ENCODE measurements at places on chromosomes 11 and 22. TPM values are rescaled to one million over a fixed set of nuclear protein-coding genes. Genes with fewer than 3 reads are reported as not detected.

DNA sequence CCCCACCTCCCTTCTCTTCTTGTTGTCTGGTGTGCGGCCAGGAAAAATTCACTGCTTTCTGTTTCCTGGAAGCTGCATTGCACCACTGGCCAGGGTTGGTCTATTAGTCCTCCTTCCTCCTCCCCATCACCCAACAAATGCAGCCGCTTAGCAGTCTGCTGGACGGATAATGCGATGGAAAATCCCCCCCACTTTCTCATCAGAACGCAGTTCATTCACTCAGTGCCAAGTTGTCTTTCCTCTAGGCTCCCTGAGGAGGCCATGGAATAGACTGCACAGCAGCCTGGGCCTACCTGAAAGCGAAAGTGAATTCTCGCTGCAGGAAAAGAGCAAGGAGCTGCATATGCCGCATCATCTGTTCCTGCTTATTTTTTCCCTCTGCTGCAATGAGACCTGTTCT is 513.6 kb downstream of the METTL15 start:
- no peak overlapping the region for H3K4me3 ChIP-seq
- no peak for DNase-seq
- no peak overlapping the region for H3K27ac ChIP-seq
- H3K27me3 ChIP-seq, result no peaks in the 10 kb centered on the region
- no peaks in the 10 kb centered on the region for H3K4me1 ChIP-seq

Gene RASL10A
- 0.30 TPM for total RNA-seq

Gene TMEM151A
- 0.11 TPM for total RNA-seq

- no peak for DNase-seq
- peaks cover 6% of the 10 kb centered on the region for H3K4me1 ChIP-seq
- H3K27ac ChIP-seq, result no peak overlapping the region
Observed at GRCh38 chr11:111299101-111300026, 1.0 kb downstream of the POU2AF3 start.

Gene CSF2RB
- 1.5 TPM for total RNA-seq

GRCh38 chr11:117194267-117194666 is 4.9 kb upstream of the TAGLN start:
- H3K27ac ChIP-seq, result no peak overlapping the region
- peaks cover 2% of the 10 kb centered on the region for H3K4me1 ChIP-seq
- no peak for DNase-seq
- H3K4me3 ChIP-seq, result no peak overlapping the region

Gene PIWIL4
- total RNA-seq, result 1.3 TPM

GRCh38 chr11:78061921-78062311 is 1.7 kb upstream of the THRSP start:
- H3K27ac ChIP-seq, result no peak overlapping the region
- no peaks in the 10 kb centered on the region for H3K4me1 ChIP-seq
- no peaks in the 10 kb centered on the region for H3K36me3 ChIP-seq

Gene SCGB1D2
- total RNA-seq, result not detected

Gene GRIA4
- not detected for total RNA-seq

- no peaks in the 10 kb centered on the region for H3K4me1 ChIP-seq
- H3K27ac ChIP-seq, result no peak overlapping the region
Observed at GRCh38 chr11:75014129-75014528, 25.4 kb downstream of the NEU3 start.

Gene CACNA1I
- 29.2 TPM for total RNA-seq

DNA sequence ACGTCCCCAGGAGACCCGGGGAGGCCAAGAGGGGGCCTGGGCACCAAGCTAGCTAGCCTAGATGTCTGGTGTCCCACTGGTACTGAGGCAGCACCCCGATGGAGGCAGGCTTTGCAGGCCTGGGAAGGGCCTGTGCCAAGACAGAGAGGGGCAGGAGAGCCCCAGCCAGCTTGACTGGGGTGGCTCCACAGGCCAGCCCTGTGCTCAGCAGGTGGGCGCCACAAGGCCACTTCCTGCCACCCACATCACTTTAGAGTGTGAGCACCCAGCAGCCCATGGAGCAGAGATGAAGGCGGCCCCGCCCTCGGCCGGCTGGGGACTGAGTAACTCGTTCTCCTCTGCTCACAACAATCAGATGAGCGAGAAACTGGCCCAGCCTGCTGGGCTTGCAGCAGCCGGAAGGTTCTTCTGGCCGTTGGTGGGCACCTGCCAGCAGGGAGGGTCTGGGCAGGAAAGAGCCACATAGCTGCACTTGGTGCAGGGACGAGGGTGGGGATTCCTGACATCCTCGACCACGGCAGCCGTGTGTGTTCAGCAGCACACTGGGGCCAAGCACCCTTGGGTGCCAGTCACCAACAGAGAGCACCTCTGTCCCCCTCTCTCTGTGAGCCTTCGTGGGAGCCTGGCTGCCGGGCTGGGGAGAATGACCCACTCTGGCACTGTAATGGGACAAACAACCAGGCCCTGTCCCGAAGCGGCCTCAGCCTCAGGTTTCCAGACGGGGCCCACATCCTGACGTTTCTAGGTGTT is 7.6 kb downstream of the OSBPL5 start:
- no peak overlapping the region for H3K27ac ChIP-seq
- H3K4me3 ChIP-seq, result no peak overlapping the region
- H3K4me1 ChIP-seq, result peaks cover 4% of the 10 kb centered on the region
- H3K27me3 ChIP-seq, result peaks cover 7% of the 10 kb centered on the region
- H3K36me3 ChIP-seq, result no peaks in the 10 kb centered on the region
- DNase-seq, result no peak

- H3K36me3 ChIP-seq, result no peaks in the 10 kb centered on the region
- no peak for DNase-seq
- H3K27me3 ChIP-seq, result no peaks in the 10 kb centered on the region
- no peak overlapping the region for H3K27ac ChIP-seq
- H3K4me3 ChIP-seq, result no peak overlapping the region
Observed at GRCh38 chr11:65932558-65932919, 12.7 kb upstream of the TSGA10IP start.

Gene PLEKHB1
- 34.6 TPM for total RNA-seq

- no peaks in the 10 kb centered on the region for H3K36me3 ChIP-seq
- DNase-seq, result no peak
- no peaks in the 10 kb centered on the region for H3K4me1 ChIP-seq
- no peak overlapping the region for H3K4me3 ChIP-seq
- no peaks in the 10 kb centered on the region for H3K27me3 ChIP-seq
- H3K27ac ChIP-seq, result no peak overlapping the region
Observed at GRCh38 chr11:45171550-45171949, 25.1 kb downstream of the PRDM11 start.

- no peaks in the 10 kb centered on the region for H3K36me3 ChIP-seq
- H3K4me1 ChIP-seq, result no peaks in the 10 kb centered on the region
- no peak for DNase-seq
- H3K4me3 ChIP-seq, result no peak overlapping the region
- no peaks in the 10 kb centered on the region for H3K27me3 ChIP-seq
Observed at GRCh38 chr11:105548359-105548758, 61.5 kb upstream of the GRIA4 start.

DNA sequence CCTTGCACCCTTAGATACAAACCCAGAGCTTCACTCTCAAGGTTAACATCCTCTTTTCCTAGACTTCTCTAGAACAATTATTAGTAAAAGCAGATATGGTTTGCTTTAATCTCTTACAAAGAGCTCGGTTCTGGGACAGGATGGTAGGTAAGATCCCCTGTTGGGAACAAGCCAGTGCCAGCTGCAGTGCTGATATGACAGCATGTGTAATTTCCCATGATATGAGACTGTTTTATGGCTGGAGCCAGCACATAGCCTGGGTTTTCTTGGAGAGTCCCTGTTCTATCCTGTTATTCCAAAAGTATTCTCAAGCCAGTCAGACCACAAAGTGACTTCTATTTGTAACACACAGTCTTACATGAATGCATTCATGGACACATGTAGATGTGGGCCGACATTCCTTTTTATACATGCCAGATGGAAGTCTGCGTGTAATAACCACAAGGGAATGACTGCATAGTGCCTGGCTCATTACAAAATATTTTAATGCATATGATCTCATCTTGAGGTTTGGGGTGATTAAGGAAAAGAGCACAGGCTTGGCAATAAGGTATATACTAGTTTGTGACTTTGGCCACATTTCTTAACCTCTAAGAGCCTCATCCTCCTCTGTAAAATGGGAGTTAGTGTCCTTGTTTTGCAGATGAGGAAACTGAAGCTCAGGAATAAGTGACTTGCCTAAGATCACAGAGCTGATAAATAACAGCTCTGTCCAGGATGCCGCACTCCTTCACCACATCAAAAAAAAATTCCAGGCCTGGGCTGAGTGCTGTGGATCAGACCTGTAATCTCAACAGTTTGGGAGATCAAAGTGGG is 21.8 kb downstream of the CLMP start:
- no peaks in the 10 kb centered on the region for H3K36me3 ChIP-seq
- H3K4me1 ChIP-seq, result no peaks in the 10 kb centered on the region
- no peak overlapping the region for H3K27ac ChIP-seq
- H3K27me3 ChIP-seq, result no peaks in the 10 kb centered on the region

GRCh38 chr11:11669233-11669846 is 47.5 kb upstream of the GALNT18 start:
- H3K4me3 ChIP-seq, result no peak overlapping the region
- peaks cover 12% of the 10 kb centered on the region for H3K27me3 ChIP-seq
- H3K27ac ChIP-seq, result no peak overlapping the region
- no peaks in the 10 kb centered on the region for H3K36me3 ChIP-seq
- no peaks in the 10 kb centered on the region for H3K4me1 ChIP-seq
- DNase-seq, result no peak

Gene ZFP91
- 46.5 TPM for total RNA-seq

Gene EHBP1L1
- total RNA-seq, result 82.6 TPM

GRCh38 chr11:68806931-68807844 is 34.5 kb downstream of the CPT1A start:
- H3K27me3 ChIP-seq, result no peaks in the 10 kb centered on the region
- DNase-seq, result no peak
- no peaks in the 10 kb centered on the region for H3K4me1 ChIP-seq
- no peak overlapping the region for H3K4me3 ChIP-seq
- no peak overlapping the region for H3K27ac ChIP-seq
